CD4-positive, alpha-beta memory T cell (primary cell): ENCODE measurements at places on chromosomes 13 and 19. TPM values are rescaled to one million over a fixed set of nuclear protein-coding genes. Genes with fewer than 3 reads are reported as not detected.

- no peak overlapping the region for H3K4me3 ChIP-seq
- no peak overlapping the region for H3K27ac ChIP-seq
- no peak for DNase-seq
These were observed 3.8 kb upstream of the ZNF555 start for GRCh38 chr19:2837430-2837829.

The LGI4 gene
- 0.81 TPM for total RNA-seq

The FFAR2 gene
- 0.15 TPM for total RNA-seq

The RASL11A gene
- 0.96 TPM for total RNA-seq

The OR7A5 gene
- total RNA-seq: not detected

DNA sequence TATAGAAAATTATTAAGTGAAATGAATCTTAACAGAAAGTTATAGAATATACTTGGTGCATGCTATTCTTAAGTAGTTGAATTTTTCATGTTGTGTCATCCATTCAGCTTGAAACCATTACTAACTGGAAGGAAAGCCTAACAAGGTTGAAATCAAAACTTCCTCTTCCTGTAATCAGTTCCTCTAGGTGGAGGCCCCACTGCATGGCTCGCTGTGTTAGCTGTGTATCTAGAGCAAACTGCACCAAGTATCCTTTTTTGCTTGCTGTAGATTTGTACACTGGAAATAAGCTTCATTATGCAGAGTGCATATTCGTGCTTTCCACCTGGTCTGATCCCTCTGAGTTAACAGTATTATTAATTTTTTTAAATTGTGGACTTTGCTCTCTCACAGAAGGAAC is 1146.1 kb downstream of the EFNB2 start:
- DNase-seq: no peak
- H3K4me1 ChIP-seq: no peaks in the 10 kb centered on the region
- H3K36me3 ChIP-seq: no peaks in the 10 kb centered on the region
- H3K4me3 ChIP-seq: no peak overlapping the region
- no peak overlapping the region for H3K27ac ChIP-seq

DNA sequence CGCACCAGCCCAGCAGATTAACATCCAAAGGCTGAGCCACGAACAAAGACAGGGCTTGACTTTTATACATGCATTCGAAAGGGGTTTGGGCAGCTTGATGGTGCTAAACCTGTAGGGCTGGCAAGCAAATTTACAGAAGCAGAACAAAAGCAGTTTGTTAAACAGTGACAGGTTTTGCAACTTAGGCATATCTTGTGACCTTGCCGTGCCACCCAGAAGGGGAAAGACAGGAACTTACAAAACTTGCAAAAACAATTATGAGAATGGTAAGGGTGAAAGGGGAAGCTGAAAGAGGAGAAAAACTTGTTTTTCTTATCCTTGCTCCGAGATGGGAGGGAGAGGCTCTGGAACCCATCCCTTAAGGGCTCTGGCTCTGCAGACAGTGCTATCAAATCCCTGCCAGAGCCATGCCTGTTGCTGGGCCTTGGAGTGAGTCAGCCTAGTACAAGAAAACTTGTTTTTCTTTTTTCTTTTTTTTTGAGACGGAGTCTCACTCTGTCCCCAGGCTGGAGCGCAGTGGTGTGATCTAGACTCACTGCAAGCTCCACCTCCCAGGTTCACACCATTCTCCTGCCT is 1325.2 kb upstream of the PRR20A start:
- no peak overlapping the region for H3K4me3 ChIP-seq
- H3K4me1 ChIP-seq: no peaks in the 10 kb centered on the region
- H3K27me3 ChIP-seq: no peaks in the 10 kb centered on the region
- DNase-seq: no peak
- no peak overlapping the region for H3K27ac ChIP-seq
- no peaks in the 10 kb centered on the region for H3K36me3 ChIP-seq

The ZNF497 gene
- total RNA-seq: 1.7 TPM

The PEAK3 gene
- 0.11 TPM for total RNA-seq

The LRRC4B gene
- not detected for total RNA-seq

GRCh38 chr19:41351339-41352245 is 2.1 kb downstream of the TGFB1 start:
- no peaks in the 10 kb centered on the region for H3K27me3 ChIP-seq
- peak overlapping the region; percentile 91 for H3K27ac ChIP-seq
- peak overlapping the region; percentile 68 for H3K4me3 ChIP-seq
- peaks cover 68% of the 10 kb centered on the region for H3K4me1 ChIP-seq
- peak; percentile 87 for DNase-seq
- peaks cover 12% of the 10 kb centered on the region for H3K36me3 ChIP-seq

GRCh38 chr13:102628559-102628958 is 31.8 kb downstream of the TPP2 start:
- H3K4me1 ChIP-seq: no peaks in the 10 kb centered on the region
- no peaks in the 10 kb centered on the region for H3K27me3 ChIP-seq
- peaks cover 54% of the 10 kb centered on the region for H3K36me3 ChIP-seq
- H3K27ac ChIP-seq: no peak overlapping the region
- DNase-seq: no peak
- H3K4me3 ChIP-seq: no peak overlapping the region

GRCh38 chr19:13712767-13713201 is 51.5 kb upstream of the MRI1 start:
- no peaks in the 10 kb centered on the region for H3K27me3 ChIP-seq
- no peak overlapping the region for H3K27ac ChIP-seq
- H3K4me1 ChIP-seq: no peaks in the 10 kb centered on the region
- H3K4me3 ChIP-seq: no peak overlapping the region
- no peaks in the 10 kb centered on the region for H3K36me3 ChIP-seq

DNA sequence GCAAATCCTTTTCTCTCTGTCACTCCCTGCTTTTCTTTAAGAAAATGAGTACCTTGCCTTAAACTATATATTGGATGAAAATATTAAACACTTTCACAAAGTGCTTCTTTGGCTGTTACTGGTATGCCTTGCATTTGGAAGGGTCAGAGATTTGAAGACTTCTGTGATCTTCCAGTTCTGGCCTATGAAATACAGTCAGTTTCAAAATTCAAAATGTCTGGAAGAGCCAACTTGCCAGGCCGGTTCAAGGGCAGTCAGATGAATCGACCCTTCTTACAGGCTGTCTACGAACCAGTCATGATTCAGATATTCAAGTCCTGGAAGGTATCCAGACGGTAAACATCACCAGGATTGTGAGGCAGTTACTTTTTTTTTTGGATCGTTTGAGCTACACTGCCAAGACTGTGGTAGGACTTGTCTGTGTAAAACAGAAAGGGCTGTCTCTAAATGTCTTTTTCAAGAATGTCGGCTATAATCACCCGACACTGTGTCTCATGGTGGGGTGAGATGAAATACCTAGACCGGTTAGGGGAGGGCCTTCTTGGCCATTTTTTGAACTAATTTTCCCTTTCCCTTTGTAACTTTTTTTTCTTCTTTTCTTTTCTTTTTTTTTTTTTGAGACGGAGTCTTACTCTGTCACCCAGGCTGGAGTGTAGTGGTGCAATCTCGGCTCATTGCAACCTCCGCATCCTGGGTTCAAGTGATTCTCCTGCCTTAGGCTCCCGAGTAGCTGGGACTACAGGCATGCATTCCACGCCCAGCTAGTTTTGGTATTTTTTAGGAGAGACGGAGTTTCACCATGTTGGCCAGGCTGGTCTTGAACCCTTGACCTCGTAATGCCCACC is 11.2 kb downstream of the ACTN4 start:
- no peaks in the 10 kb centered on the region for H3K27me3 ChIP-seq
- no peak for DNase-seq
- H3K4me1 ChIP-seq: peaks cover 93% of the 10 kb centered on the region
- peak overlapping the region; percentile 5 for H3K27ac ChIP-seq

The ADM5 gene
- total RNA-seq: 4.4 TPM

DNA sequence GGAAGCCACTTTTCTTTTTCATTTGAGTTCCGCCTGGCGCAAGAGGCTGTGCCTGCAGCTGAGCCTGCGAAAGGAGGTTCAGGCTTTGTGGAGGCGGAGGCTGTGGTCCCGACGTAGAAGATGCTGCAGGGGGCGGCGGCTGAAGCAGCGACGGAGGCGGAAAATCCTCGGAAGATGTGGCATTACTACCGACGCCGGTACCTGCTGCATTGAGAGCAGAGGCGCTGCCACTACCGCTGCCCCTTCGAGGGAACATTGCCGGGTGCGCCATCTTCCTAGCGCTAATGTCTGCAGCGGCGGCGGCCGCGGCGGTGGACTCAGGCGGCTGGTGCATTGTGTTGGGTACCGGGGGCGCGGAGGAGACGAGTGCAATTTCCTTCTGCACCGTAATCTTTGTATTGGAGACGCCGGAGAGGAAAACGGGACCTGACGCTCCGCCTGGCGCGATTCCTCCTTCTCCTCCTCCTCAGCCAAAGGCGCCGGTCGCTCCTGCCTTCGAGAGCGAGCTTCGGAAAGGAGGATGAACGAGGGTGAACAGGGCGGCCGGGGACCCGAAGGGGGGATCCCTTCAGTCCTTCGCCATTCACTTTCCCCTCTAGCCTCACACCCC is at the start of gene TSC22D1:
TSC22D1 (minus strand) TSS at position 590 of the 610 bp plus-strand sequence; CDS start at position 334, 256 bp downstream.
- H3K36me3 ChIP-seq: no peaks in the 10 kb centered on the region
- peak within 1 kb of the TSS; percentile 84 for H3K27ac ChIP-seq
- H3K4me1 ChIP-seq: peaks cover 52% of the 10 kb centered on the region
- peak within 1 kb of the TSS; percentile 86 for H3K4me3 ChIP-seq
- peak; percentile 68 for DNase-seq
- no peaks in the 10 kb centered on the region for H3K27me3 ChIP-seq

DNA sequence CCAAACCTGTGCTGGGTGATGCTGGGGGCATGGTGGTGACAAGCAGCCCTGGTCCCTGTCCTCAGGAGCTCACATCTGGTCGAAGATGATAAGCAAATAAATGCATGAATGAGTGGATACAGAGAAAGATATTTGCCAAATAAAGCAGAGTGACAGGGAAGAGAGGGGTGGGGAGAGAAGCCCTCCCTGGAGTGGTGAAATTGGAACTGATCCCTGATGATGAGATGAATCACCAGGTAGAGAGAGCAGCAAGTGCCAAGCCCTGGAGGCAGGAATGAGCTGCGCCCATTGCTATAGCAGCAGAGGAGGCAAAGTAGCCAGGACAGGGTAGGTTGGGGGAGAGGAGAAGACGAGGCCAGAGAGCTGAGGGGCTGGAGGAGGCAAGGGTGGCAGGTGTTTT is 13.7 kb downstream of the FXYD5 start:
- peaks cover 67% of the 10 kb centered on the region for H3K4me1 ChIP-seq
- no peak overlapping the region for H3K4me3 ChIP-seq
- peaks cover 54% of the 10 kb centered on the region for H3K36me3 ChIP-seq
- H3K27me3 ChIP-seq: no peaks in the 10 kb centered on the region
- H3K27ac ChIP-seq: peak overlapping the region; percentile 3
- no peak for DNase-seq

The DACT3 gene
- total RNA-seq: not detected

DNA sequence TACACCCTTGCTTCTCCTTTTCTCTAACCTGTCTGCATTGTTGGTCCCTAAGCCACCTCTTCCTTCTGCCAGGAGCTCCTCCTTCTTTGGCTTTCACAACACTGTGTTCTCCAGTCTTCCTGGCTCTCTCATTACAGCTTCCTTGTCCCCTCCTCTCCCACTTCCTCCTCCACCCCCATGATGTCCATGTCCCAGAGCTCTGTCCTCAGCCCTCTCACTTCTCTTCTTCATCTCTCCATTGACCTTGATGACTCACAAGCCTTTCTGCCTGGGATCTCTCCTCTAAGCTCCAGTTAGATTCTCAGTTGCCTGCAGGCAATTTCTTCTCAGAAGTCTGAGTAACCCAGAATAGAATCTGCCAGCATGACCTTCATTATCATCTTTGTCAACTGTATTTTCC is 100.3 kb upstream of the WASF3 start:
- no peak for DNase-seq
- H3K27me3 ChIP-seq: no peaks in the 10 kb centered on the region
- H3K4me3 ChIP-seq: no peak overlapping the region
- no peaks in the 10 kb centered on the region for H3K4me1 ChIP-seq
- no peak overlapping the region for H3K27ac ChIP-seq

- H3K4me3 ChIP-seq: no peak overlapping the region
- no peaks in the 10 kb centered on the region for H3K4me1 ChIP-seq
- H3K27me3 ChIP-seq: no peaks in the 10 kb centered on the region
- H3K27ac ChIP-seq: no peak overlapping the region
These were observed 12.1 kb downstream of the AKAP8 start for GRCh38 chr19:15367439-15367838.

- H3K4me3 ChIP-seq: no peak overlapping the region
- no peaks in the 10 kb centered on the region for H3K27me3 ChIP-seq
- DNase-seq: no peak
- H3K27ac ChIP-seq: no peak overlapping the region
These were observed 191.6 kb downstream of the SHISA2 start for GRCh38 chr13:25860265-25860664.

- peaks cover 30% of the 10 kb centered on the region for H3K27me3 ChIP-seq
- no peak for DNase-seq
These were observed 4.7 kb downstream of the CCDC8 start for GRCh38 chr19:46408664-46409039.

DNA sequence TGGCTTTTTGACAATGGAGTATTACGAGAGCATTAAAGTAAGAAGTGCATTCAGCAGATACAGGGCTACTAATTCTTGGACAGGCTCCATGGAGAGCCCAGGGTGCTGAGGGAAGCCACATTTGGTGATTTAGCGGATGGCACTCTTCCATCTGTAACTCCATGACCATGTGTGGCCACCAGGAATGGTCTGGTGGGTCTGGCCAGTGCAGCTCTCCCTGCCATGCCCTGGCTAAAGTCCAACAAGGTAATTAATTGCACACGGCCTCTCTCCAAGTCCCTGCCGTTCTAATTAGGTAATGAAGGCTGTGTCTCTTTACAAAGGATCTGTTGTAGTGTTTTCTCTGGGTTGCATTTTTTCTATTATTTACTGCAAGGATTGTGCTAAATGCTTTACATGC is 4.3 kb upstream of the ZFR2 start:
- H3K27ac ChIP-seq: no peak overlapping the region
- H3K27me3 ChIP-seq: peaks cover 6% of the 10 kb centered on the region
- DNase-seq: no peak
- H3K4me1 ChIP-seq: no peaks in the 10 kb centered on the region

The MAP1S gene
- 59.1 TPM for total RNA-seq

DNA sequence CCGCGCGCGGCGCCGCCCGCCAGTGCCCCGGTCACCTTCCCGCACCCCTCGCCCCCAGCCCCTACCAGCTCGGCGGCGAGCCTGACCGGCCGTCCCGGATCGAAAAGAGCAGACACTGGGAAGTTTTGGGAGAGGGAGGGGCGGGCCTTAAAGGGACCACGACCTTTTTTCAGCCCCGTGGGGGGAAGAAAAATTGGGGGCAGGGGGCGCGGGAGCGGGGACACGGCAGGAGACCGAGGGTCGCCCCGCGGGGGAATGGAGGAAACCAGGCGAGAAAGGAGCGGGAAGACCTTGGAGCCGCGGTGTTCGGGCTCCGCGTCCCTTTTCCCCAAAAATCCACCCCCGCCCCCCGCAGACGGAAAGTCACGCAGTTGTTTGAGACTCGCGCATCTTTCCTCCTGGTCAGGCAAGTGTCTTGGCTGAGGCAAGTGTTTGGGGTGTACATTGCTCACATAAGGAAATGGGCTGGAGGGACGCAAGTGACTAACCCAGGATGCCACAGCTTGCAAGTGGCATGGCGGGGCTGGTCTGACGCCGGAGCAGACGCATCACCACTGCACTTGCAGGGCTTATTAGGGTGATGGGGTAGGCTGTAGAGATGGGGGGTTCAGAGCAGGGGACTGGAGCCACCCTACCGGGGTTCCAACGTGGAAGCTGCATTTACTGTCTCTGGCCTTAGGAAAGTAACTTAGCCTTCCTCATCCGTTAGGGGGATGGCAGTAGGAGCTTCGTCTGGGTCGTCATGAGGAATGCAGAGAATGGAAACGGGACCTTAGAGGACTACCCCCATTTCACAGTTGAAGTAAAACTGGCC is 2.7 kb upstream of the HNRNPL start:
- H3K4me3 ChIP-seq: peak overlapping the region; percentile 98
- peak; percentile 83 for DNase-seq
- H3K27me3 ChIP-seq: no peaks in the 10 kb centered on the region
- peak overlapping the region; percentile 92 for H3K27ac ChIP-seq
- H3K36me3 ChIP-seq: peaks cover 5% of the 10 kb centered on the region
- H3K4me1 ChIP-seq: peaks cover 46% of the 10 kb centered on the region

The VSTM1 gene
- not detected for total RNA-seq
